ENCODE measurements at places on chromosomes 2 and 18.

DNA sequence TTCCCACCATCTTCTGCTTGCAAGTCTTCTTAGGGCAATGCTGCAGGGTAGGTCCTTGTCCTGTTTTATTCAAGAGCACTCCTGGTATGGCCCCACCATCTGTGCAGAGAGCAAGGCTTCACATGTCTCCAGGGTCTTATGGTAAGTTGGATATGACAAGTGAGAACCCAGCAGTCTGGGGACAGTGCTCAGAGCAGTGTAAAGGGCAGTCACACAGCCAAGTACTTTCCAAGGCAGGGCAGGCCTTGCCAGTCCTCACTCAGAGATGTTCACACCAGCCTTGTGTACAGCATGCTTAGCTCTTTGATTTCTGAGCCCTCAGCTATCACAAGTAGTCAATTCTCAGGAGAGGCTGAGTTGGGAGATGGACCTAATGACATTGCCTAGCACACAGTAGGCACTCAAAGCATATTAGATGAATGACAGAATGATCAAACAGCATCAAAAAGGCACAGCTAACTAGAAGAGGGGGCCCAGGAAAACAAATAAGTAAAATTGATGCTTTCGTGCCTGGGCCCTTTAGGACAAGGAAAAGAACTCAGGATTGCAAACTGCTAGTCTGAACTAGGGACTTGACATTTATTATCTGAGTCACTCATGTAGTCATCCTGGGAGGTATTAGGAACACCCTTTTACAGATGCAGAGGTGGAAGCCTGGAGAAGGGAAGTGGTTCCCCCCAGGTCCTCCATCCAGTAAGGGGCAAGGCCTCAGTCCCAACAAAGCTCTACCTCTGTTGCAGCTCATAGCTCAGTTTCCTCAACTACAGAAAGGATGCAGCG lies 86.7 kb upstream of the CTAGE1 start:
- DNase-seq: no peak

- no peak for DNase-seq
These were observed 1036.9 kb upstream of the TMEFF2 start for GRCh38 chr2:193231634-193232033.

GRCh38 chr2:5123582-5124196 lies 568.5 kb upstream of the SOX11 start:
- peak; percentile 15 for DNase-seq

DNA sequence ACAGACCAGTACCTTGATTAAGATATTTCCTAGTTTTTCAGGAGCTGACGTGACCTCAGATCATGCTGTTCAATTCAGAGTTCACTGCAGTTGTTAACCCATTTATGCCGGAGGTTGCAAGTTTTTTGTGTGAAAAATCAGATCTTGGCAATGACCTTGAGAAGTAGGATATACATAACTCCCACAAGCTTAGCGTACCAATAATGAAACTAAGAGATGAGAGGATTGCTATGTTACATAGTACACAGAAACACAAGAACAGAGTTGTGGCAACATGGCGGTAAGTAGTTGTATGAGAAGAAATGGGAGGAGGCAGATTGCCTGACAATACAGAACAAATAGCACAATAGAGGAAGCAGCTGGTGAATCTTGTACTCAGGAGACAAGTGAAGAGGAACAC lies 39.1 kb downstream of the PPIG start:
- no peak for DNase-seq

GRCh38 chr18:2134364-2134763 lies 436.9 kb downstream of the METTL4 start:
- no peak for DNase-seq

DNA sequence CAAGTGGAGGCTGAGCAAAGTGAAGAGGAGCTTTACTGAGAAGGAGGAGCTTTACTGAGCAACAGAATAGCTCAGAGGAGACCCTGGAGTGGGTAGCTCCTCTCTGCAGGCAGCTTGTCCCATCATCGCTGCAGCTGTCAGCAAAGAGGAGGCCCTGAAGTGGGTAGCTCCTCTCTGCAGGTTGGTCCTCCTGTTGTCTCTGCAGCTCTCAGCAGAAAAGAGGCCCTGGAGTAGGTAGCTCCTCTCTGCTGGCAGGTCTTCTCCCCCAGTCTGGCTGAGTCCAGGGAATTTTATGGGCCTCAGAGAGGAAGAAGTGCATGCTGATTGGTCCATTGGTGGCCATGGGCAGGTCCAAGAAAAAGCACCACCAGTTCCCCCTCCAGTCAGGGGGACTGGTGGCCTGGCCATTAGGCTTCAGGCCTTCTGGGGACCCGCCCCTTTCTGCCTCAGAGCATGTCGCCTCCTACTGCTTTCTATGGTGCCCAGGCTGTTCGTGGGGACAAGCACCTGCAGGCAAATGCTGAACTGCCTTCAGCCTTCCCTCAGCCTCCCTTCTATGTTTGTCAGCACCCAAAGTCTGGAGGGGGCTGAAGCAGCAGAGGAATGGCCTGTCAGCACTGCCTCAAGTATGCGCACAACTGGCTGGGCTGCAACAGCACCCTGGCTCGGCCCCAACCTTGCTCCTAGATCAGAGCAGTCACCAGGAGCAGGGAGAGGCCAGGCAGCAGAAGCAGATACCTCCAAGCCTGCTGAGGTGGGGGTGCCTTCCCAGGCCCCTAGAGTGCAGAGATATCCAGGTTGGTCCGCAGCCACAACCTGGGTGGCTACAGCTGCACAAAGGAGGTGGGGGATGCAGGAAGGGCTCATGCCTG lies 5.9 kb downstream of the ZSCAN30 start:
- no peak for DNase-seq

GRCh38 chr18:69785466-69785865 lies 162.2 kb downstream of the CD226 start:
- no peak for DNase-seq

- no peak for DNase-seq
These were observed 342.7 kb downstream of the TGIF1 start for GRCh38 chr18:3792711-3793110.

GRCh38 chr2:56510610-56511009 lies 326.8 kb downstream of the CCDC85A start:
- no peak for DNase-seq

GRCh38 chr2:209763106-209763505 lies 8.5 kb upstream of the UNC80 start:
- DNase-seq: no peak

GRCh38 chr2:52345676-52346075 lies 1313.7 kb upstream of the NRXN1 start:
- DNase-seq: no peak

GRCh38 chr2:232882505-232883115 lies 12.5 kb downstream of the SNORC start:
- no peak for DNase-seq

DNA sequence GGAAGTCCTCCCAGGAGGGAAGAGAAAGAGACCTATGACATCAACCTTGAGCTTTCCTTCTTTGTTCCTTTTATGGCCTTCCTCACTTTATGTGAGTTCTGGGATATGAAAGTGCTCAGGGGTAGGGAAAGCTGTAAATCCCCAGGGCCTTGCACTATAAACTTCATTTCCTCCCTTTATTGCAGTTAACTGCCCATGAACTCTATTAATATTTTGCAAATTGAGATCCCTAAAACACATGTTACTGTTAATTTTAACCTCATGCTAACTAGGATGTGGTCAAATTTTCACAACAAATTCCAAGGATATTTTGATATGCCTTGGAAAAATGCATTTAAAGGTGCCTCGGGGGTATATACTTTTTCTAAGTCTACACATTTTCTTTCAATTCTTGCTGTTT lies 359.9 kb downstream of the OSR1 start:
- no peak for DNase-seq

- DNase-seq: no peak
These were observed 316.9 kb downstream of the CDH2 start for GRCh38 chr18:27860011-27860410.

DNA sequence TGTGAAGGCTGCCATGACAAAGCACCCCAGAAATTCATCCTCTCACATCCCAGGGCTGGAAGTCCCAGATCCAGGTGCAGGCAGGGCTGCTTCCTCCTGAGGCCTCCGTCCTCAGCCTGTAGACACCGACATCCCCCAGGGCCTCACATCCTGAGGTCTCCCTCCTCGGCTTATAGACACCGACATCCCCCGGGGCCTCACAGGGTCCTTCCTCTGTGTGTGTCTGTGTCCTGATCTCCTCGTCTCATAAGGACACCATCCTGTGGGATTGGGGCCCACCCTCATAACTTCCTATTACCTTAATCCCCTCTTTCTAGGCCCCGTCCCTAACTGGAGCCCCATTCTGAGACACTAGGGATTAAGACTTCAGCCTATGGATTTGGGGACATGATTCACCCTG lies 92.0 kb upstream of the SNTG2 start:
- DNase-seq: no peak
